ENCODE measurements at places on chromosomes 12 and 14. TPM values are rescaled to one million over a fixed set of nuclear protein-coding genes. Genes with fewer than 3 reads are reported as not detected.

DNA sequence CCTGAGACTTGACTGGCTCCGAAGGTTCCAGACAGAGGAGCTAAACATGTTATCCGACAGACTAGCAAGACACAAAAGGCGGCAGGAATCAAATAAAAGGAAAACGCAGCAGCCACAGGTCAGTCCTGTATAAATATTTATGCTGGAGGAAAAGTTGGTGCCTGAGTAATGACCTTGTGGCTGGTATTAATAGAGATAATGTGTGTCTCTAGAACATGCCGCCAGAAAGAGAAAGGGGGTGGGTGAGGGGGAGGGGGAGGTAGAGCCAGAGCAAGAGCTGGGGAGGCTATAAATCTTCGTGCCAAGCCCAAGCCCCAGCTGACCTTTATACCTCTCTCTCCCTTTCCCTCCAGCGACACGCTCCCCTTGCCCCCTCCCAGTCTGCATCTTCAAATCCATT is 590.4 kb downstream of the MED13L start:
- H3K4me3 ChIP-seq, result no peak overlapping the region
- no peaks in the 10 kb centered on the region for H3K27me3 ChIP-seq
- H3K36me3 ChIP-seq, result no peaks in the 10 kb centered on the region
- no peak overlapping the region for H3K27ac ChIP-seq
- no peaks in the 10 kb centered on the region for H3K4me1 ChIP-seq

DNA sequence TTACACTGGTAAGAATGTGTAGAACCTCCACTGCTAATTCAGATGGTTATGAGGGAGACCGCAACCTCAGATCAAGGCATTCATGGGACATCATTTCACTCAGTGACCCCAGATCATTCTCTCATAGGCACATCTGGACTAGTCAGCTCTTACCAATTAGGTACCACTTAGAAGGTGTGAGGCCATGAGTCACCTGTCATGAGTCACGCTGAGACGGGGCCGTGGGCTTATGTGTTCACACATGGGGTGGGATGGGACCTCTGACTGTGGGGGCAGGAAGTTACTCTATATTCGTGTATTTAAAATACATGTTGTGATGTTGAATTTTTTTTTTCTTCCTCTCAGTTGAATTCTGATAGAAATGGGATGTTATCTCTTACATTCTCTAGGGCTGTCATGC is 55.9 kb downstream of the CCDC92 start:
- H3K27ac ChIP-seq, result no peak overlapping the region
- no peaks in the 10 kb centered on the region for H3K27me3 ChIP-seq
- no peak for DNase-seq
- no peaks in the 10 kb centered on the region for H3K4me1 ChIP-seq

- H3K4me1 ChIP-seq, result peaks cover 4% of the 10 kb centered on the region
- no peaks in the 10 kb centered on the region for H3K27me3 ChIP-seq
- no peaks in the 10 kb centered on the region for H3K36me3 ChIP-seq
- no peak for DNase-seq
- H3K27ac ChIP-seq, result no peak overlapping the region
- no peak overlapping the region for H3K4me3 ChIP-seq
Observed at GRCh38 chr12:110010853-110011723, 11.9 kb downstream of the ANKRD13A start.

- H3K4me3 ChIP-seq, result no peak overlapping the region
- no peak for DNase-seq
- H3K27me3 ChIP-seq, result no peaks in the 10 kb centered on the region
- H3K27ac ChIP-seq, result peak overlapping the region; percentile 42
- peaks cover under 1% of the 10 kb centered on the region for H3K36me3 ChIP-seq
- H3K4me1 ChIP-seq, result peaks cover 69% of the 10 kb centered on the region
Observed at GRCh38 chr14:92998946-92999345, 76.0 kb downstream of the CHGA start.

DNA sequence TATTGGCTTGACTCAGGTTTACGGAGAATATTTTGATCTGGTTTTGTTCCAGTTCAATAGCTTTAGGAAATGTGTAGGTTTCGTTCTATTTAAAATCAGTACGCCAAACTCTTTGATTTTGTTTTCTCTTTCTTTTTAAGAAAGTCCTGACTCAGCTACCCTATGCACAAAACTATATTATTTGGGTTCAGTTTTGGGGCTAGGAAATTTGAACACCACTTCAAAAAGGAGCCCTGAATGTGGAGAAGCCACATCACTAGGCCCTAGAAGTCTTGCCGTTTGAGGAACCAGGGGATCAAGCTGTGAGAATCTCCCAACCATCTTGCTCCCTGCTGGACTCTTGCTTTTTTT is 168.2 kb upstream of the BCL2L14 start:
- H3K4me1 ChIP-seq, result no peaks in the 10 kb centered on the region
- H3K4me3 ChIP-seq, result no peak overlapping the region
- H3K27ac ChIP-seq, result no peak overlapping the region
- no peaks in the 10 kb centered on the region for H3K27me3 ChIP-seq
- no peak for DNase-seq
- H3K36me3 ChIP-seq, result no peaks in the 10 kb centered on the region

DNA sequence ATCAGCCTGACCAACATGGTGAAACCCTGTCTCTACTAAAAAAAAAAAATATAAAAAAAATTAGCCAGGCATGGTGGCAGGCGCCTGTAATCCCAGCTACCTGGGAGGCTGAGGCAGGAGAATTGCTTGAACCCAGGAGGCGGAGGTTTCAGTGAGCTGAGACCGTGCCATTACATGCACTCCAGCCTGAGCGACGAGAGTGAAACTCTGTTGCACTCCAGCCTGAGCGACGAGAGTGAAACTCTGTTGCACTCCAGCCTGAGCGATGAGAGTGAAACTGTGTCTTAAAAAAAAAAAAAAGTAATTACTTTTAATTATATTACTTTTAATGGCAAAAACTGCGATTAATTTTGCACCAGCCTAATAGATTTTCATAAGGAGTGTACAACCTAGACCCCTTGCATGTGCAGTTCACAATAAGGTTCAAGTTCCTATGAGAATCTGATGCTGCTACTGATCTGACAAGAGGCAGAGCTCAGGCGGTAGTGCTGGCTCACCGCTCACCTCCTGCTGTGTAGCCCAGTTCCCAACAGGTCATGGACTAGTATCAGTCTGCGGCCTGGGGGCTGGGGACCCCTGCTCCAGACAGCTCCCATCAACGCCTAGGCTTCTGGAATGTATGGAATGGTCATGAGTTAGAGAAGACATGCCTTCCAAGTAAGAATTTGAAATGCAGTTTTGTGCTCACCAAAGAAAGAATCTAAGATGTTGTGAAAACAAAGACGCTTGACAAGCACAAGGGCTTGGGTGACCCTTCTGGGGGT is 10.1 kb downstream of the LTB4R start:
- no peak overlapping the region for H3K4me3 ChIP-seq
- H3K4me1 ChIP-seq, result no peaks in the 10 kb centered on the region
- H3K27ac ChIP-seq, result no peak overlapping the region
- no peaks in the 10 kb centered on the region for H3K36me3 ChIP-seq
- DNase-seq, result no peak

DNA sequence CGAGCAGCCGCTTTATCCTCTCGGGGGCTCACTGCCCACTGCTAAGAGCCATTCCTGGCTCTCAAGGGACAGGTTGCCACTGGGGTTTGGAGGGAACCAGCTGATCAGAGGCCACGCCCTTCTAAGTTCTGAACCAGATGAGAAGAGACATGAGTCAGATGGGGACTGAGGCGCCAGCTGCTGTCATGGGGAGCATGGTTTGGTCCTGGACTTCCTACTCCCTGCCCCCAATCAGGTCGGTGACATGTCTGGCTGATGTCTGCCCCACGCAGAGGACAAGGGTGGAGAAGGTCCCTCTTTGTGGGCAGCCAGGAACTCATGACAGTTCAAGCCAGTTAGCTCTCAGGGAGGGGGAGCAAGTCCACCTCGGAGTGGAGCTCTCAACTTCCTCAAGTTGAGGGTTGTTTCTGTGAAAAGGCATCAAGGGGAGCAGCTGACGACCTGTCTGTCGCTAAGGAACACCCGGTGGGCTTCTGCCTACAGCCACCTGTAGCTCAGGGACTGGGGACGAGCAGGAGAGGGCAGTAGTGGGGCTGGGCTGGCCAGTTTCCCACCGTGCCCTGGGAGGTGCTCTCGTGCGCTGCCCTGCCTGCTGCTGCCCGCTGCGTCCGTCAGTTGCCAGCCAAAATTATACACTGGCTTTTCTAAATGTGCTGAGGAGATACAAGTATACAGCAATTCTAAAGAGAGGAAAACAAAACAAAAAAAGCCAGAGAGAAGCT is 20.5 kb downstream of the PSMC1 start:
- H3K4me3 ChIP-seq, result no peak overlapping the region
- H3K36me3 ChIP-seq, result peaks cover 2% of the 10 kb centered on the region
- H3K27me3 ChIP-seq, result no peaks in the 10 kb centered on the region
- no peaks in the 10 kb centered on the region for H3K4me1 ChIP-seq
- DNase-seq, result no peak

DNA sequence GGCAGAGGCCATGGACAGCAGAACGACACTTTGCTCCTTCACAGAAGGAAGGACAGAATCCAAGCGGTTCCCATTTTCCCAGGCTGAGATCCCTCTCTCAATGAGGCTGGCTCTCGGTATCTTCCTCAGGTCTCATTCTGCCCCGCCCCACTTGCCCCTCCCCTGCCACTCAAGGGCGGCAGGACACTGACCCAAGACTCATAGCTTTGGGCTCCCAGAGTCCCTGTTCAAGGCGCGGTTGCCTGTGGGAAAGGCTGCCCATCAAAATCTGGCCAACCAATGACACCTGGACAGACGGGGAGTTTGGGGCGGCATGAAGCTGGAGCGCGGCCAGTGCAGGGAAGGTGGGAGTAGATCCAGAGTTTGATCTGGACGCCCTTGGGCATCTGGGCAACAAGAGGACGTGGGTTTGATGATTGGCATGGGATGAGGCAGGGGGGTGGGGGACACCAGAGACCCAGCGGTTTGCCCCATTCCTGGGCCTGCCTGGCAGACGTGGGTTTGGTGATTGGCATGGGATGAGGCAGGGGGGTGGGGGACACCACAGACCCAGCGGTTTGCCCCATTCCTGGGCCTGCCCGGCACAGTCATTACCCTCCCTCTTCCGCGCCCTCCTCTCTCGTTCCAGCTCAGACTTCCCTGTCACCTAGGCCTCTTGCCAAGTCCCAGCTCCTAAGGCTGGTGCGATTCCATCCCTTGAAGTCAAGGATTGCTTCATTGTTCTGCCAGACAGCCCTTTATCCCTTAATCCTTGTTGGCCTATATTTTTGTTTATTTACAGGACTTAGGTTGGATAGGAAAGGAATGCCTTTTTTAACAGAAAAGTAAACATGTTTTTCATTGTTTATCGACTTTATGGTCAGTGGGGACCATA is 92.1 kb downstream of the NINJ2 start:
- DNase-seq, result peak; percentile 83
- H3K27ac ChIP-seq, result peak overlapping the region; percentile 97
- no peaks in the 10 kb centered on the region for H3K36me3 ChIP-seq

Gene MSI1
- 0.22 TPM for total RNA-seq

Gene DHRS2
- not detected for total RNA-seq

Gene MBD6
- 23.0 TPM for total RNA-seq

Measured in tibial nerve (tissue), 4 donors.